ENCODE measurements at places on chromosomes 3 and 15. TPM values are rescaled to one million over a fixed set of nuclear protein-coding genes. Genes with fewer than 3 reads are reported as not detected.

DNA sequence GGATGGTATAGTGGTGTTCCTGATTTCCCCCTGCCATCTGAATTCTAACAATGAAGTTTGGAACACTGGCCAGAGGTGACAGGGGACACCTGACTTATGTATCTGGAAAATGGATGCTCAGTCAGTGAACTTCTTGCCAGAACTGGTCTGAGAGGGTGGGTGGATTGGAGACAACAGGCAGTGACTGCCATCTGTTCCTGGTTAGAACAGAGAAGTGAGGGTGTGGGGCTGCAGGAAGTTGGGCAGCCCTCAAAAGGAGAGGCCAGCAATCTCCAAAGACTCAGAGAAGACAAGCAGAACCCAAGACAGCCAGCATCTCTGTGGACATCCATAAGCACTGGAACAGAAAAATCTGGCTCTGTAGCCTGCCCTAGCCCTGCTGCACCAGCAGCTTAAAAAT, 50.5 kb downstream of the ANP32A start:
- DNase-seq = no peak
- H3K4me1 ChIP-seq = no peaks in the 10 kb centered on the region
- H3K27ac ChIP-seq = no peak overlapping the region
- no peak overlapping the region for H3K4me3 ChIP-seq
- H3K27me3 ChIP-seq = no peaks in the 10 kb centered on the region
- H3K36me3 ChIP-seq = no peaks in the 10 kb centered on the region

- H3K4me3 ChIP-seq = peak overlapping the region; percentile 100
- H3K27me3 ChIP-seq = no peaks in the 10 kb centered on the region
- DNase-seq = no peak
- H3K4me1 ChIP-seq = peaks cover 49% of the 10 kb centered on the region
- H3K27ac ChIP-seq = no peak overlapping the region
These were observed 2.9 kb downstream of the CTNNB1 start for GRCh38 chr3:41202075-41202833.

- peaks cover 13% of the 10 kb centered on the region for H3K36me3 ChIP-seq
- H3K27me3 ChIP-seq = no peaks in the 10 kb centered on the region
- DNase-seq = no peak
- H3K27ac ChIP-seq = no peak overlapping the region
- no peaks in the 10 kb centered on the region for H3K4me1 ChIP-seq
These were observed 12.5 kb downstream of the RCCD1 start for GRCh38 chr15:90967206-90967605.

DNA sequence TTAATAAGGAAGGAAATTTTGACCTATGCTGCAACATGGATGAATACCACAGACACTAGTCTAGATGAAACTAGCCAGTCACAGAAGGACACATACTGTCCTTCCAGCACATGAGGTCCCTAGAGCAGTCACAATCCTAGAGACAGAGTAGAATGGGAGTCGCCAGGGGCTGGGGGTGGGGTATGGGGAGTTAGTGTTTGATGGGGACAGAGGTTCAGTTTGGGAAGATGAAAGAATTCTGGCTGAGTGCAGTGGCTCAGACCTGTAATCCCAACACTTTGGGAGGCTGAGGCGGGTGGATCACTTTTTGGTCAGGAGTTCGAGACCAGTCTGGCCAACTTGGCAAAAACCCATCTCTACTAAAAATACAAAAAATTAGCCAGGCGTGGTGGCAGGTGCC, 99.2 kb downstream of the TPRA1 start:
- no peaks in the 10 kb centered on the region for H3K36me3 ChIP-seq
- no peaks in the 10 kb centered on the region for H3K4me1 ChIP-seq
- no peaks in the 10 kb centered on the region for H3K27me3 ChIP-seq

DNA sequence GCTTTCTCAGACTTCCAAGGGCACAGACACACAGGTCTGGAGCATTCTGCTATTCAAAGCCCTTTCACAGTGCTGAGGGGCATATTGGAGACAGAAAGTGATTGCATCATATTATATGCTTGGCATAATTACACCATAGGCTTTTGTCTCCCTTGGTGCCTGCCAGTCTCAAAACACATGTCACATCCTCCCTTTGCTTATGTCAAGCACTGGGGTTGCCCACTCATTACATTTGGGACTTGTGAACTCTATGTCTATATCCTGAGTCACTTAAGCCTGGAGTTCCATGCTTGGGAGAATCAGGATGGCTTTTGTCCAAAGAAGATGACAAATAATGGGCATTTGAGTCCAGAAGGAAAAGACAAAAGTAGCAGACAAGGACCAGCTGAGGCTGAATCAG, 12.3 kb upstream of the PDZRN3 start:
- no peaks in the 10 kb centered on the region for H3K36me3 ChIP-seq
- no peak overlapping the region for H3K4me3 ChIP-seq
- H3K4me1 ChIP-seq = no peaks in the 10 kb centered on the region
- no peak for DNase-seq
- peak overlapping the region; percentile 85 for H3K27ac ChIP-seq

- no peak overlapping the region for H3K27ac ChIP-seq
- no peak for DNase-seq
- H3K27me3 ChIP-seq = no peaks in the 10 kb centered on the region
- no peaks in the 10 kb centered on the region for H3K4me1 ChIP-seq
- no peak overlapping the region for H3K4me3 ChIP-seq
These were observed 12.2 kb downstream of the ALG1L2 start for GRCh38 chr3:130093741-130094391.

DNA sequence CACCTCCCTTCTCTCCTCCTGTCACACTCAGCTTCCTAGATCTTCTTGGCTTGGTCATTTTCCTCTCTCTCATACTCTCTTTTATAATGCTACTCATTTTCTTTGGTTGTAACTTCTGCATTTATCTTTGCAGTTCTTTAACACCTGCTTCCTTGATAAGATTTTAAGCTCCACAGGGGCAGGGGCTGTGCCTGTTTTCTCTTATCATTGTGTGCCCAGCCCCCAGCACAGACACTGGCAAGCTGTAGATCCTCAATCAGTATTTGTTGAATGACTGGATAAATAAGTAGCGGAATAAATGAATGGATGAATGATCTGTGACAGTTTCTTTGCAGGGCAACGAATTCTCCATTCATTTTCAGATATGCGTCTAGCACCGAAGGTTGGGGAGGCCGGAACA, 64.3 kb upstream of the MEX3B start:
- DNase-seq = no peak
- H3K27me3 ChIP-seq = no peaks in the 10 kb centered on the region
- no peaks in the 10 kb centered on the region for H3K36me3 ChIP-seq
- no peak overlapping the region for H3K4me3 ChIP-seq
- H3K27ac ChIP-seq = no peak overlapping the region

DNA sequence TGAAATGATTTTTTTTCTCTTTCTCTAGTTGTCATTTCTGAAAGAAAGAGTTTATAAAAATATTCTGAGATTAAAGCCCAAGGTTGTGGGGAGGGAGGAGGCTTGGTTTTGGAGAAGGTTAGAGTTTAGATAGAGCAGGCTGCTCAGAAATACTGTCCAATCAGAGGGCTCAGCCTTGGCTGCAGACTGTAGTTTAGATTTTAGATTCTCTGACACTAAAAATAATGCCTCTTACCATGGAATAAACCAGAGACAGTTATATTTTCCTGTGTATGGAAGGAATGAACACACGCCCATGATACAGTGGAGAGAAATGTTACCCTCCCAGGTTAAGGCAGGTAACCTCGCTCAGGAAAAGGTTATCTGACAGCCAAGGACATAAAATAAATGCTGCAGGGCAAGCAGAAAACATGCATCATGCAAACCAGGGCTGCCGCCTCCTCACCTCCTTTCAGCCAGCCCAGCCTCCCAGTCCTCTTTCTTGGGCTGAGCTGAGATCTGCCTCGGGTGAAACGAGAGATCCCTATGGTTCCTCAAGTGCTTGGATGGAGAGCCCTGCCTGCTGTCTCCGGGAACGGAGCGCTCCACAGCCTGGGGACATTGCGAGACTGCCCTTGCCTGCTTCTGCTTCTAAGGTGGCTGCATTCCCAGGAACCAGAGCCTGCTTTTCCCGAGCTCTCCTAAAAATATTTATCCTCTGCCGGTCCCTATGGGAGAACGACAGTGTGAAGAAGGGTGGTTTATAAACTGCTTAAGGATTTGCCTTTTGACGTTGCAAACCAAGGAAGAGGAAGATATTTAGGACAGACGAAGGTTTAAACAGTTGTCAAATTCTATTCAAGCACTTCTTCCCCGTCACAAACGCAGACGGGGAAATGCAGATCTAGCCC, 848 bp downstream of the NCEH1 start:
- no peaks in the 10 kb centered on the region for H3K4me1 ChIP-seq
- peak overlapping the region; percentile 91 for H3K27ac ChIP-seq
- peak; percentile 75 for DNase-seq
- H3K36me3 ChIP-seq = no peaks in the 10 kb centered on the region
- peak overlapping the region; percentile 69 for H3K4me3 ChIP-seq

DNA sequence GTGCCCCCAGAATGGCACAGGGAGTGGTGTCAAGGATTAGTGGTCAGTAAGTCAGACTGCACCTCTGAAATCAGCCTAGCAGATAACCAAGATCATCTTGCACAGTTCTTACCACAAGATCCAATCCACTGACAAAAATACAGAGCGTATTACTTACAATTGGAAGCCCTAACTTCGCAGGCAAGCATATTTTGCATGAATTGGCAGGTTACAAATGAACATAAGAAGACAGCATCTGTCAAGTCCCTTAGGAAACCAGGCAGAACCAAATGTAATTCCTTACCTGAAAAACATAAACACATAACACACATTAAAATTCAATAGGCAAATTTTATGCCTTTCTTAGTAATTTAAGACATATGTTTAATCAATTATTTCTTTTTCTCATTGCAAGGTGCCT, 293.4 kb downstream of the MAGI1 start:
- DNase-seq = no peak
- H3K36me3 ChIP-seq = no peaks in the 10 kb centered on the region
- H3K27ac ChIP-seq = no peak overlapping the region
- H3K27me3 ChIP-seq = no peaks in the 10 kb centered on the region
- no peak overlapping the region for H3K4me3 ChIP-seq

GRCh38 chr3:133931084-133931483, 35.4 kb upstream of the RAB6B start:
- peak; percentile 28 for DNase-seq
- no peaks in the 10 kb centered on the region for H3K36me3 ChIP-seq
- no peak overlapping the region for H3K4me3 ChIP-seq
- H3K27me3 ChIP-seq = no peaks in the 10 kb centered on the region
- no peak overlapping the region for H3K27ac ChIP-seq

DNA sequence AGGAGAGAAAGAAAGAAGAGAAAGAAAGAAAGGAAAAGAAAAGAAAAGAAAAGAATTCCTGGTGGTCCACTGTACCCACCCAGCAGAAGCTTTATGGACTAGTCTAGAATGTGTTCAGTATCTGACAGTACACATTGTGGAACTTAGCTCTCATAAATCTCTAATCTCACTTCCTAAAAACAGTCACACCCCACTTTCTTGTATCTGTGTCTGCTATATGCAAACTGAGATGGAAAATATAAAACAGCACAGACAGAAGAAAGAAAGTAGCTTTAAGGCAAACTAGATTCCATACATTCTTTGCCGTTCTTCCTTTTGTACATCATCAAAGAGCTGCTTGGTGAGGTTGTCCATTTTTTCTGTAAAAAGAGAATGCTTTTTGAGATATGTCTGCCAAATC, 41.1 kb upstream of the GNB5 start:
- H3K4me3 ChIP-seq = no peak overlapping the region
- H3K27ac ChIP-seq = no peak overlapping the region
- no peaks in the 10 kb centered on the region for H3K27me3 ChIP-seq
- no peaks in the 10 kb centered on the region for H3K4me1 ChIP-seq
- no peaks in the 10 kb centered on the region for H3K36me3 ChIP-seq

CPLX3 gene
- total RNA-seq = not detected

TUSC7 gene
- total RNA-seq = not detected

ZNF860 gene
- 0.43 TPM for total RNA-seq
